Retinal pigment epithelial cell (primary cell): ENCODE measurements at places on chromosomes 12 and 14.

GRCh38 chr12:125324861-125325490, 259.7 kb downstream of the AACS start:
- no peak for DNase-seq

- peak; percentile 39 for DNase-seq
Observed at GRCh38 chr12:103561174-103561573, 25.9 kb upstream of the STAB2 start.

DNA sequence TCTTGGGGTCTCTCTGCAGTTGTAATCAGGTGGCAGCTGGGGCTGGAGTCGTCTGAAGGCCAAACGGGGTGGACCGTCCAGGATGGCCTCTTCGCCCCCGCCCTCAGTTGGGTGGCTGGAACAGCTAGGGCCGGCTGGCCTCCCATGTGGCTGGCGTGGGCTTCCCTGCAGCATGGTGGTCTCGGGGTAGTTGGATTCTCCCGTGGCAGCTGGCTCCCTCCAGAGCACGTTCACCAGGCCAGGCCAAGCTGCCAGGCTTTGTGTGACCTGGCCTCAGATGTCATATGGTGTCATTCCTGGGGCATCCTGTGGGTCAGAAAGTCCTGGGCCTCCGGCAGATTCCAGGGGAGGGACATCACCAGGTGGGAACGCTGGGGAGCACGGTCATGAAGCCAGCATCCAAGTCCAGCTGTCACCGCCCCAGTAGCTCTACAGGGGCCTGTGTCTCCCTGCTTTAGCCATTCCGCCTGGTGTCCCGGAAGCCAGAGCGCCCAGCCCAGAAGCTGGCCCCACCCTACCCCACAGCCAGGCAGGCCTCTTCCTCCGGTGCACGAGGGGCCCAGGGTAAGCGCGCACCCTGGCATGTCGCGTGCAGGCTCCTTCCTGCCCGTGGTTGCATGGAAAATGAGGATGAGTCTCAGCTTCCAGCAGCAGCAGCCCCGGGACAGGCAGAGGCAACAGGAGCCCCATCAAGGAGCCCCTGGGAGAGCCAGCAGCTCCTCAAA, 1.3 kb upstream of the NUDT14 start:
- no peak for DNase-seq

DNA sequence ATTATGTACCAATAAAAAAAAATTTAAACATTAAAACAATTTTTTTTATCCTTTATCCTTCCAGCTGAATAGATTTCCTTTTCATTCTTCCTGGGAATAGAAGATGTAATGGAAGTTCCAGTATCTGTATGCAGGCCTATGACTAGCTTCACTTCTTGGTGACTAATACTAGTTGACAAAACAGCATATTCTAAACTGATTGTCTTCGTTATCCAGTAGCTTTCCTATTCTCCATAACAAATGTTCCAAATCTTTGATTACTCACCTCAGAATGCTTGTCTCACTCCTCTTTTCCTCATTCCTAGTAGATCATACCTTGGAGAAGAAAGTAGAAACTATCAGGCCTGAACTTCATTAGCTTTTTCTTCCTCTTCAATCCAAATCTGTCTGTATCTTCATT, 70.7 kb downstream of the PLEKHA5 start:
- no peak for DNase-seq

DNA sequence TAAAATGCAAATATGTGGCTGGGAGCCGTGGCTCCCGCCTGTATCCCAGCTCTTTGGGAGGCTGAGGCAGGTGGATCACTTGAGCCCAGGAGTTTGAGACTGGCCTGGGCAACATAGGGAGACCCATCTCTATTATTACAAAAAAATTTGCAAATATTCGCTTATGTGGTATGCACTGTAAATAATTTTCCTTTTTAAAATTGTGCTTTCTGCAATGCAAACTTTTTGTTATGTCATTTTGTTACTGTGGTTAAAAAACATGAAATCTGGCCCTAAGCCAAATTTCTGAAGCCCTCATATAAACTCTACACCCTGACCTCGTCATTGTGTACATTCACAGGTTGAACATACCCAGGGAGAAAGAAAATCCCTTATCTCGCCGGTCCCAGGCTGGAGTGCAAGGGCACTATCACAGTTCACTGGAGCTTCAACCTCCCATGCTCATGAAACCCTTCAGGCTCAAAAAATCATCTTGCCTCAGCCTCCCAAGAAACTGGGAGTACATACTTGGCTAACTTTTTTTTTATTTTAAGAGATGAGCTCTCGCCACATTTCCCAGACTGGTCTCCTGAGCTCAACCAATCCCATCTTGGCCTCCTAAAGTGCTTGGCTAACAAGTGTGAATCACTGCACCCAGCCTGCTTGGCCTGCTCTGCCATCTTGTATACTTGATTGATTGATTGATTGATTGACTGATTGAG, 24.7 kb downstream of the TRAPPC6B start:
- DNase-seq = no peak

GRCh38 chr12:123829561-123829960, 67.5 kb downstream of the DNAH10 start:
- no peak for DNase-seq

GRCh38 chr14:65079768-65080167, 22.5 kb downstream of the MAX start:
- no peak for DNase-seq

- DNase-seq = no peak
Observed at GRCh38 chr14:33068626-33069025, 129.9 kb downstream of the NPAS3 start.

- no peak for DNase-seq
Observed at GRCh38 chr12:1173781-1174617, 183.0 kb downstream of the ERC1 start.

GRCh38 chr14:53113989-53114388, 39.1 kb downstream of the DDHD1 start:
- no peak for DNase-seq

GRCh38 chr12:94770791-94771190, 120.4 kb upstream of the TMCC3 start:
- no peak for DNase-seq

- no peak for DNase-seq
Observed at GRCh38 chr12:104455578-104456416, 951 bp upstream of the CHST11 start.

DNA sequence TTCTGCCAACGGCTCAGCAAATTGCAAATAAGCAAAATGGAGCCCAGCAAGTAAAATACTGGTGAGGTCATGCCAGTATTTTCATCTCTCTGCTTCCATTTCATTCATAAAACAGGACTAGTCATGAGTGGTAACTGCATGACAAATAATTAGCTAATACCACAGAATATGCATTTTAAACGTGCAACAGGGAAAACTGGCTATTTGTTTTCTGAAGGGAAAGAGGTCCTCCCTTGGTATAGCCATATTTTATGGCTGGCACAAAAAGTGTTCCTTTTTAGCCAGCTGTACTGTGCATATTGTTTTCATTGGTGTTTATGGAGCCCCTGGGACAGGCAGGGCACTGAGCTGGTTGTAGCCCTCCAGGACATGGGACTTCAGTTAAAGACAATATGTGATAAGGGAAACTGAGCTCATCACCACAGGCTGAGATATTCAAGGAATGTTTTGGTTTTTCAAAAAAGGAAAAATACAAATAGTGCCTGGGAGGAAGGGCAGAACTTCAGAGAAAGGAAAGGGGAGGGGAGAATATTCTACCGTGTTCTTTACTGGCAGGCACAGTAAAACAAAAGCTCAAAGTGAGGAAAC, 26.1 kb upstream of the FOXN3 start:
- no peak for DNase-seq

DNA sequence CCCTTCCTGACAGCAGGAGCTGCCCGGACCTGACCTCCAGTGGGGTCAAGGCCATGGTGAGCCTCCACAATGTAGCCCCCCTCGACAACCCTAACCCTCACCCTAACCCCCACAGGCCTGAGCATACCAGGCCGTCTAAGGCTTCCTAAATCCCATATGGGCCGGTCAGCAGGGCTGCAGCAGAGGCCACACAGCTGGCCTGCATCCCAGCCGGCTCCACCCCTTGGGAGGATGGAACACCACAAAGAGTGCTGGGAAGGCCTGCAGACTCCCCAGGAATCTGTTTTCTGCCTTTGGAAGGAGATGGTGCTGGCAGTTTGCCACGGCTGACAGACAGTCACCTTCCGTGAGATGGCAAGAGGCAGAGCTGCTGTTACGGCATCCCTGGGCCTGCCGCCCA, 2.8 kb downstream of the TMEM179 start:
- no peak for DNase-seq

- no peak for DNase-seq
Observed at GRCh38 chr12:85260896-85261295, 19.1 kb upstream of the ALX1 start.

- DNase-seq = no peak
Observed at GRCh38 chr14:88324491-88324890, 1.4 kb upstream of the KCNK10 start.

DNA sequence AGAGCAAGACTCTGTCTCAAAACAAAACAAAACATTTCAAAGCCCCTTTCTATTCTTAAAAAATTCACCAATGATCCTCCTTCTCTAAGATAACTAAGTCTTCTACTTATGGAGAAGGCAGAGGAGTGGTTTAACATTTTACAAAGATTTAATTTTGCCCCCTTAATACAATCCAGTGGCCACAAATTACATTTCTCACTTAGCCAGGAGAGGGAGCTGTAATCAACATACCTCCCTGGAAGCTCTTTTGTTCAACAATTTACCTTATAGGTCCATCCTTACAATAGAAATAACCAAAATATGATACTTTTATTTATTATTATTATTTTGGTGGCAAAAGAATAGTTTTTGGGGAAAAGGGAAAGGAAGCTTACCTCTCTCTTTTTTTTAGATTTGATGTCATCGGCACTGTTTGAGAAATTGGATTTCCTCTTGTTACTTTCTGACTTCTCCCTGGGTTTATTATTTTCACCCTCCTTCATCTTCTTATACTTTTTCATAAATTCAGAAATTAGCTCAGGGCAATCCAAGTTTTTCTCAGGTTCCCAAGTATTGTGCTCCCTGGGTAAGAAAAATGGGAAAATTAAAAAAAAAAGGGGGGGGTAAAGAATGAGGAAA, 28.1 kb downstream of the CBX5 start:
- DNase-seq = no peak

DNA sequence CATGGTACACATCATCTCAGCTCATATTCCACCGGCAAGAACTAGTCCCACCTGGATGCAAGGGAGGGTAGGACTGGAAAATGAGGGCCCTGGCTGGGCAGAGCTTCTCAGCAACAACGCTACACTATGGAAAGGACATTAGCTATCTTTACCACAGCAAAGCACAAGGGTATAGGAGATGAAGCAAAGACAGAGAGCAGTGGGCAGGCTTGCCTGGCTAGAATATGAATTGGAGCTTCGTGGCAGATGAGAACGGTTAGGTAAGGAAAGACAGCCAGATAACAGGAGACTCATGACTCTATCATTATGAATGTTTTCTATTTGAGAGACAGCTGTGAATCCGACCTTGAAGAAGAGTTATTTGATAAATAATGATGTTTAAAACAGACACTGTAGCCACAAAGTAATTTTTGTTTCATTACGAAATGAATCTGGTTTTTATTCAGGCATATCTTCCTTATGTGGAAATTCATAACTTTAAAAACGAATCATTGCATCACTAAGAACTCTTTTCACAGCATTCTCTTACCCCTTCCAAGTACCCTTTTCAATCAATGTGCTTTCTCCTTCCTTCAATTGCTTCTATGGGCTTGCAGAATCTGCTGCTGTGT, 59.1 kb upstream of the PCED1B start:
- no peak for DNase-seq

- DNase-seq = no peak
Observed at GRCh38 chr12:68121143-68121542, 38.4 kb downstream of the IFNG start.

DNA sequence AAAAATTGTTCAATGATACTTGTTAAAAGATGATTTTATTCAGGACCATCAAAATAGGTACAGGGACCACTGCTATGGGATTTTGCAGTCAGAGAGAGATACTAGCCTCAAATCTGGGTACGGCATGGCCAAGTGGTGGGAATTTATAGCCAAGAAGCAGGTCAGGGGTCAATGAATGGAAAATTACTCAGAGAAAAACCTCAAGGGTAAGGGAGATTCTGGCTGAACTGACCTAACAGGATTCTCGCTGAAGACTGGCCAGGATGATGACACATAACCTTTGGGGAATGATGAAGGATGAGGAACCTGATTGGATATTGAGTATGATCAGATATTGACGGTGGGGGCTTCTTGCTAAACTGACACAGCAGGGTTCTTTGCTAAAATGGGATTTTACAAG, 32.7 kb downstream of the DEPDC4 start:
- DNase-seq = no peak

DNA sequence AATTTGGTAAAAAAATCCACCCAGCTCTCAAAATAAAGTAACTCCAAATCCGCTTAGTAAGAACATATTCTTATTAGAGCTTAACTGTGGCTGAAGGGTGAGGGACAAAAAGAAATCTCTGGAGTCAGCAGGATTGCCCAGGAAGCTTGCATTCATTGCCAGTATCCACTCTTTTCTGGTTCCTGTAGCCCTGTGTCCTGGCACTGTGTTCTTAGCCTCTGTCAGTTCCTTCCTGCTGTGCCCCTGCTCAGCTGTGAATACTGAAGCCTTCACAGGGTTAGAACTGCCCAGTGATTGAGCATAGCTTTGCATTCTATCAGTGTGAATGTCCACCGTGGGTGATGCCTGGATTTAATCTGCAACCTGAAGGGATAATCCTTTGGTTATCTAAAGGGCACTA, 266.9 kb upstream of the PELI2 start:
- DNase-seq = peak; percentile 70

- DNase-seq = no peak
Observed at GRCh38 chr14:98682033-98682432, 590.0 kb downstream of the BCL11B start.

DNA sequence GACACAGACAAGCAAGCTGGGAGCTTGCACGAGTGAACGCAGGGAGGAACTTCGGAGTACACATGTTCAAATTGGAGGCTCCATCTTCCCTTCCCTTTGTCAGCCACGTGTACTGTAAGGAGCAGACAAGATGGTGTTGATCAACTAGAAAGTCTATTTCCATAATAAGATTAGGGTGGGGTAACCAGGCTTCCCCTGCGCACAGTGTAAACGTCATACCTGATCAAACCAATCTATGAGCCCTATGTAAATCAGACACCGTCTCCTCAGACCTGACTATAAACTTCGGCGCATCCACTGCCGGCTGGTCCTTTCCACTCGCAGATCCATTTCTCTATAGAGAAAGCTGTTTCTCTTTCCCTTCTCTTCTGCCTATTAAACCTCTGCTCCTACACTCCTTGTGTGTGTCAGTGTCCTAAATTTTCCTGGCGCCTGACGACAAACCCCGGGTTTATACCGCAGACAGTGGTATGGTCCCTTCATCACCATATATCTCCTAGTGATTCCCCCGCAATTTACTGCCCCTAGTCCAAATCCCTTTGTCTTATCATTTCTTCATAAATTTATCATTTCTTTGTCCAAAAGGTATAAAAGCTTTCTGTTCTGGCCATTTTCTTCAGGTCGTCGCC, 7.5 kb upstream of the ETFBKMT start:
- DNase-seq = no peak

GRCh38 chr12:89648211-89648930, 60.3 kb downstream of the ATP2B1 start:
- peak; percentile 14 for DNase-seq
